Central memory CD4-positive, alpha-beta T cell (primary cell): ENCODE measurements at places on chromosomes 7 and 10.

DNA sequence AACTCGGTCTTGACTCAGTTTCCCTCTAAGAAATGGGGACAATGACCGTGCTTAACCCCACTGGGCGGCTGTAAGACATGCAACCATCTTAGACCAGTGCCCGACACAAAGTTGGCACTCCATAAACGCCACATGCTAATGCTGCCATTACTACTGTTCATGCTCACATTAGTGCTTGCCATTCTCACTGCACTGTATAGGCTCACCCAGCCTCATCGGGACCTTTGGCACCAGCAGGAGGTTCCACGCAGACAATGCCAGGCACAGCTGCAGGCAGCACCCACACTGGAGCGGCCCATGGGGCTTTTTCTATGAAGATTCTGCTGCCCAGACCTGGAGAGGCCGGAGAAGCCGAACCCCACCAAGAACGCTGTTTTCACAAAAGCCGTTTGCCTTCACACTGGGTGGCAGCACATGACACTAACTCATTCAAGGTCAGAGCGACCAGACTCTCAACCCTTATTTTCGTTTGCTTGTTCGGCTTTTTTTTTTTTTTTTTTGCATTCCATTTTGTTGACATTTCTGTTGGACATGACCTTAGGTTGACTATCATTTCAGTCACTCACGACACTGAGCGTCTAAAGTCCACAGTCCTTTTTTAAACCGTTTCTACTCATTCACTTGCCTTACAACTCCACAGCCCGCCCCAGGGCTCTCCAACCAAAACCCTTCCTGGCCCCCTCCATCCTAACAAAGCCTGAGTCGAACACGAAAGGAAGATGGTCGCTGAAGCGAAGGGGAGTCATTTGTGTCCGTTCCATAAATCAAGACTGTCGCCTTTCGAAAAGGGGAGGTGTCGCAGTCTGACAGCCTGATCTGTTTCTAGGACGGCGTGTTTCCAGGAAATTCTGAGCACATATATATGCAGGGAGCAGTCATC, 124.4 kb upstream of the RNF32 start:
- no peak for DNase-seq

- DNase-seq: no peak
Measured at GRCh38 chr7:108598914-108599580, 29.4 kb downstream of the DNAJB9 start.

- DNase-seq: no peak
Measured at GRCh38 chr7:90424720-90425119, 21.5 kb downstream of the CLDN12 start.

DNA sequence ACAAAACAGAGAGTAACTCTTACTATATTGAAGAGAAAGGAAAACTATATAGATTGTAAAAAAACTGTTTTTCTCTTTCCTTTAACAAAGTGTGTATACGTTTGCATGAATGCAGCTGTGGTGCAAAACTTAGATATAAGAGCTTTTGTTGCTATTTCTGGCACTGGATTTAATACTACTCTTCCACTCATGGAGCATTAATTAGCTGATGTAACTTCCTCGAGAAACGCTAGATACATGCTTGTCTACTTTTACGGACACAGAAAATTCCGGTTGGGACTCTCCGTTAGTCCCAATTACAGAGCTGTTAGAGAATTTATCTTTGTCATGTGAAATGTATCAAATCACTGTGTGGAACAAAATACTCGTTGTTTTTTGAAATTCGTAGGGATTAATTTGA, 135.5 kb downstream of the ZNF22 start:
- no peak for DNase-seq

GRCh38 chr10:129993621-129994020, 29.5 kb upstream of the EBF3 start:
- DNase-seq: no peak

GRCh38 chr7:405489-406211, 114.0 kb downstream of the PDGFA start:
- no peak for DNase-seq

- no peak for DNase-seq
Measured at GRCh38 chr7:135744938-135745702, 3.5 kb downstream of the FAM180A start.

- no peak for DNase-seq
Measured at GRCh38 chr7:89926701-89927100, 227.6 kb upstream of the STEAP1 start.

- DNase-seq: peak; percentile 55
Measured at GRCh38 chr7:76302347-76303201, at the start of gene HSPB1. Gene HSPB1, plus strand, starts transcription at chr7:76302673. Its CDS starts 40 bp downstream, at chr7:76302713.

DNA sequence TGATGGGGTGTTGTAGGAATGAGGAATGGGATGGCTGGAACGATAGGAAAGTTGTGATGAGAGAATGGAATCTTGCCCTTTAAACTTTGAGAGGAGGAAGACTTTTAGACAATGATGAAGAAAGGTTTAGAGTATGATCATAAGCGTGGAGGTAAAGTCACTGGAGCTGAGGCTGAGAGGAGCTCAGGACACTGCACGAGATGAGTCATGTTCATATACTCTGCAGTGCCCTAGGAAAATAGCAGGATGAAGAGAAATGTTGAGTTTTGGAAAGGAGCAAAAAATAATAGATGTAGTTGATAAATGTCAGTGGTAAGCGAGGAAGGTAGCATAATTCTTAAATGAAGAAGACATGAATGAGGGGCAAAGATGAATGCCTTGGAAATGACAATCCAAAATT, 28.3 kb upstream of the CUL1 start:
- DNase-seq: no peak

GRCh38 chr7:179209-179681, 13.1 kb upstream of the FAM20C start:
- DNase-seq: no peak

- no peak for DNase-seq
Measured at GRCh38 chr7:142611566-142612236, 137.6 kb upstream of the PRSS1 start.

GRCh38 chr10:71260622-71261325, 48.4 kb downstream of the UNC5B start:
- DNase-seq: no peak

DNA sequence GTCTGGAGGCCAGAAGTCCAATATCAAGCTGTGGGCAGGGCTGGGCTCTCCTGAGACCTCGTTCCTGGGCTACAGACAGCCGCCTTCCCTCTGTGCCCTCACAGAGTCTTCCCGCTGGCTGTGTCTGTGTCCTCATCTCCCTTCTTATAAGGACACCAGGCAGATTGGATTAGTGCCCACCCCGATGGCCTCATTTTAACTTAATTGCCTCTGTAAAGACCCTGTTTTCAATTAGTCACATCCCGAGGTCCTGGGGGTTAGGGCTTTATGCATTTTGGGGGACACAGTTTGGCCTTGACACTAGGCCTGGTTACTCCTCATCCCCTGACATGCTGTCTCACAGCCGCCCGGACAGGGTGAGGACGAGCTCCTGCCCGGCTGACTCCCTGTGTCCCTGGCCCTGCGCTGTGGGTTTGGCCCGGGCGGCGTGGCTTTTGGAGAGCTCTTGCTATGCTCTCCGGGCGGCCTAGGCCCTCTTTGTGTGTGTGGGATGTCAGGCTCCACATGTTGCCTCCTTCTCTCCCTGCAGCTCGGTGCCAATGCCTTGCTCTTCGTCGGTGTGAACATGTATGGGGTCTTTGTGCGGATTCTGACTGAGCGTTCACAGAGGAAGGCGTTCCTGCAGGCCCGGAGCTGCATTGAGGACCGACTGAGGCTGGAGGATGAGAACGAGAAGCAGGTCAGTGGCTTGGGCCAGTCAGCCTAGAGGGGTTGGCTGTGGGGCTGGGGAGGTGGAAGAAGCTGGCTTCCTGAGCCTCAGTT, 18.2 kb downstream of the ADCY1 start:
- DNase-seq: no peak

- DNase-seq: no peak
Measured at GRCh38 chr10:20890491-20891337, 6.4 kb downstream of the NEBL start.

GRCh38 chr7:68770649-68771048, 827.6 kb upstream of the AUTS2 start:
- no peak for DNase-seq

DNA sequence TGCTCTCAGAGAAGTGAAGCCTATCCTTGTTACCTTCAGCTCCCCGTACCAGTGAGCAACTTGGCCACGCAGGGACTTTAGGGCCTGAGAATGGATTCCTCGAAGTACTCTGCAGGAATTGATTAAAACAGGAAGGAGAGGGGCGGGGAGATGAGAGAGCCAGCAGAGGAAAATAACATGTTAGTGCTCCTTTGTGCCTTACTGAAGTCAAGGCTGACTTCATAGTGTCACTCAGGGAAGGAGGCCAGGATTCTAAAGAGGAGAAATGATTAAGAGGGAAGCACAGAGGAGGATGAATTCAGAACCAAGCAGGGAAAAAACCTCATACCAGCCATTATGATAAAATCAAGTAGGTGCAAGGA, 195.6 kb upstream of the RHOBTB1 start:
- no peak for DNase-seq

- peak; percentile 27 for DNase-seq
Measured at GRCh38 chr7:70695795-70696083, 436.2 kb upstream of the GALNT17 start.

- DNase-seq: no peak
Measured at GRCh38 chr7:16739863-16740622, 13.5 kb upstream of the TSPAN13 start.

DNA sequence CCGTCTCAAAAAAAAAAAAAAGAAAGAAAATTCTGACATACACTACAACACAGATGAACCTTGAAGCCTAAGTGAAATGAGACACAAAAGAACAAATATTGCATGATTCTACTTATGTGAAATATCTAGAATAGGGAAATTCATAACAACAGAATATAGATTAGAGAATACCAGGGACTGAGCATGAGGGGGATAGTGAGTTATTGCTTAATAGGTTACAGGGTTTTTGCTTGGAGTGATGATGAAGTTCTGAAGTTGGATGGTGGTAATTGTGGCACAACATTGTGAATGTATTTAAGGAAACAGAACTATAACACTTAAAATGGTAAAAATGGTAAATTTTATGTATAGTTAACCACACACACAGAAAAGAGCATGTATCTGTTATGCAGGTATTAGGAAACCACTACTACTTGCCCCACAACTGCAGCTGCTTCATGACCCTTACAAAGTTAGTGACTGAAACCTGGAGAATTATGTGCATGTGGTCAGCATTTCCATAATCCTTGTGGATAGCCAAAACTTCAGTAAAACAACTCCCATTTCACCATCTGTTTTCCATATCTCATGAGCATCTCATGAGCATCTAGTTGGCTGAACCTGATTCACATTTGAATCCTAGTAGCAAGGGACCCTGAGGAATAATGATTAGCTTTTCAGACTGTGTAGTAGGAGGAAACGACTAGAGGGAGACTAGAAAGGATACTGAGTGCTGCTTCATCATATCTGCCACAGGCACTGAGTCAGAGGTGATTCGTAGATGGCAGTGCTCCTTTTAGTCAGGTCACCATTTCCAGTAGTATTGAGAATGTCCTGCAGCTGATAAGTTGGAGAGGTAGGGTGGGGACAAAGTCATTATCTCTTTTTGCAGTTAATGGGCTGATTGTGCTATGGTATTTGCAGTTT, 26.3 kb downstream of the SAMD8 start:
- no peak for DNase-seq

DNA sequence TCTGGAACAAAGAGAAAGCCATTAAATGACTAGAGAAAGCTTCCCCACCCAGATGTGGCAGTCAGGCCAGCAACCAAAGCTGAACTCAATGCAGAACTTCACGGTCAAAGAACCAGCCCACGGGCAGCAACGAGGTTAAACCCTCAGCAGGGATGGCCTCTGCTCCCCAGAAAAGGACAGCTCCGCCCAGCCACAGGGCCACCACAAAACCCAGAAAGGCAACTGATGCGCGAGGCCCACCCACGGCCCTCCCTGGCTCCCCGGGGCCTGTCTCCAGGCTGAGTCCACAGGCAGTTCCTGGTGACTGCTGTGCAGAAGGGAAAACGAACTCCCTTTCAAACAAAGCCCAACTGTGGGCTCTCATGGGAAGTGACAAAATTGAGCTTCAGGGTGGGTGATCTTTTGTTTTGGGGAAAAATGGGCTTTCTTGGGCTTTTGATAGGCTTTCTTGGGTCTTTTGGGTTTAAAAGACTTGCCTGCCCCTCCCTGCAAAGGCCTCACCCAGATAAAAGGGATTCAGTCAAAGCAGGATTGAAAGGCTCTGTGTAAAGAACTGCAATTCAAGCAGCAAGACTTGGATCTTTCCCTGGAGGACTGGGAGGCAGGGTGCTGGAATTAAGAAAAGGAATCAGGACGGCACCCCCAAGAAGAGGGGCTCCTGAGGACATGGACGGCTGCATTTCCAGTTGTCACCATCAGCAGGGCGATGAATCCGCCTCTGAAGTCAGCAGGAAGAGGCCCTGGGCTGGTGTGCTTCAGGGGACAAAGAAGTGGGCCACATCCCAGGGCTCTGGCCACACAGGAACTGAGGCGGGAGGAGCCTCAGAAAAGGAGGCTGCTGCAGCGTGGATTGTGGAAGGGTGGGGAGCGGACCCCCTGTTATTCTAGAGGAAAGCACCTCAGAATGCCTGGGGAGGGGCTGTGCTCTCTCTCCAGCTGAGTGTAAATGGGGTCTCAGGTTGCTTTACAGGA, 209.9 kb downstream of the USP6NL start:
- DNase-seq: peak; percentile 11

- DNase-seq: no peak
Measured at GRCh38 chr10:86707505-86707904, 39.2 kb downstream of the LDB3 start.

- DNase-seq: no peak
Measured at GRCh38 chr7:5693529-5693928, 87.9 kb downstream of the RNF216 start.

DNA sequence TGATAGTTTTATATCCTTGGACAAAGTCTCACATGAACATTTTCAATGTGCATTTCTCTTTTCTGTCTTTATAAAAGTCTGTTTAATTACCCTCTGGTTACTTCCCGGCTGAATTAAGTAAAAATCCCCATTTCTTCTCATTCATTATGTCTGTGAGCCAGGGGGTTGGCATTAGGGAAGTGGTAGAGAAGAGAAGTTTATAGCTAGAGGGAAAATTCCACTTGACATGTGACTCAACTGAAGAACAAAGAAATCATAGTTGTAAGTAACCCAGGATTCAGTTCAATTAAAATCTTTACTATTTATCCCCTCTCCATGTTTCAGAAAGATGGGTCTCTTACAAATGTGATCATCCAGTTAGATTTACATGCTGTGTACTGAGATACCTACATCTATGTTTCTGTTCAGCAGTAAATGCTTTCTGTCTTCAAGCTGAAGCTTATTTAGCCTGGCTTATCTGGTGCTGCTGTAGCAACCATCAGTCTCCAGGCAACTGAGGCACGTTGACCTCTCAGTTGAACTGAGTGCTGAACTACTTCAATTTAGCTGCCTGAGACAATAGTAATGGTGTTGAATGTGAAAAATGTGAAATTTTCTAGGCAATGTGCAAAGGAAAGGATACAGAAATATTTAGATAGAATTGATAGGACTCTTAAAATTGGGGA, 181.6 kb downstream of the MLLT10 start:
- DNase-seq: no peak

- no peak for DNase-seq
Measured at GRCh38 chr7:8228766-8229674, 32.9 kb downstream of the ICA1 start.

DNA sequence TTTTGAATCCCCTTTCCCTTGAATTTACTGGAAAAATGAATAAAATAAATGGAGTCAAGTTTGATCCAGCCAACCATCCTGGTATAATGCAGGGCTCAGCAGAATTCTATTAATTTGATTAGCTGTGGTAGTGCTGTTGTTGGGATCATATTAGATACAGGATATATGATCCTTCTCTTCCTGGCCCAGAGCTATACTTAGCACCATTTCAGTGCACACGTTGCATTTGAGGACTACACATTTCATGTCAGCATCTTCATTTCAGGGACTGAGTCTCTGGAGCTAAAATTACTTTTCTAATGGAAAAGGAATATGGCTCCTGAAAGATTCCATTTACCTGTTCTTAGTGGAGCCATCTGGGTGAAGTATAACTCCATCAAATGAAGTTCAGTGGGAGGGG, 240.3 kb downstream of the BMPER start:
- DNase-seq: no peak
